ENCODE measurements at places on chromosomes 3 and 15. TPM values are rescaled to one million over a fixed set of nuclear protein-coding genes. Genes with fewer than 3 reads are reported as not detected.

GPR149 gene
- total RNA-seq, result not detected

ATP2B2 gene
- total RNA-seq, result not detected

SLC12A1 gene
- total RNA-seq, result not detected

KLHL40 gene
- total RNA-seq, result not detected

- no peak for DNase-seq
These were observed 41.9 kb downstream of the ZNF621 start for GRCh38 chr3:40566694-40567093.

GRCh38 chr3:32414522-32415202 lies 23.0 kb downstream of the CMTM7 start:
- no peak for DNase-seq

Data from Calu3 (cell line).